ENCODE measurements at places on chromosomes 1 and 21. TPM values are rescaled to one million over a fixed set of nuclear protein-coding genes. Genes with fewer than 3 reads are reported as not detected.

The OR2T5 gene
- not detected for total RNA-seq

- no peak for DNase-seq
Measured at GRCh38 chr1:156283521-156283920, 604 bp upstream of the TMEM79 start.

The SDCCAG8 gene
- 41.7 TPM for total RNA-seq

The IL23R gene
- 0.74 TPM for total RNA-seq

The HSPG2 gene
- total RNA-seq, result 135 TPM

GRCh38 chr1:203215573-203215972 lies 13.9 kb downstream of the CHIT1 start:
- no peak for DNase-seq

The CFAP57 gene
- total RNA-seq, result 0.14 TPM

DNA sequence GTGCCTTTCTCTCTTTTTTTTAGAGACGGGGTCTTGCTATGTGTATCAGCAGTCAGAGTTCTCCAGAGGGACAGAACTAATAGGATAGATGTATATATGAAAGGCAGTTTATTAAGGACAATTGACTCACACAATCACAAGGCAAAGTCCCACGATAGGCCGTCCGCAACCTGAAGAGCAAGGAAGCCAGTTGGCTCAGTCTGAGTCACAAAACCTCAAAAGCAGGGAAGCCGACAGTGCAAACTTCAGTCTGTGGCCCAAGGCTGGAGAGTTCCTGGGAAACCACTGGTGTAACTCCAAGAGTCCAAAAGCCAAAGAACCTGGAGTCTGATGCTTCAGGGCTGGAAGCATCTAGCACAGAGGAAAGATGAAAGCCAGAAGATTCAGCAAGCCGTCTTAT lies 16.3 kb upstream of the H3-3A start:
- DNase-seq, result no peak

DNA sequence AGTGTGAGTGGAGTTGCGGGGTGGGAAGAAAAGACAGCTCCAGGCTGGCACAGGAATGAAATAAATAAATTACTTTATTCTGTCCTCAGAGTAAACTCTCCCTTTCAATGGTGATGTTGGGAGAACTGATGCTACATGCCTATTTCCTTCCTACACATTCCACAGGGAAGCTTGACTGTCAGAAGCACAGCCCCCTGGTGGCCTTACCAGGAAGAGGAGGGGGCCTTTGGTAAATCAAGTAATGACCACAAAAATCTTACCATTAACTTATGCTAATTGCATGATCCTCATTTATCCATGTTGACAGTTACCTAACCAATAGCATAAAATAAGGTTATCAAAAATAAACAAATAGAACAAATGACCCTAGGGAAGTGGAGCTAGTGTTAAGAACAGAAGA lies 605.0 kb upstream of the PKN2 start:
- no peak for DNase-seq

The GJB3 gene
- 7.1 TPM for total RNA-seq

GRCh38 chr1:95431235-95431634 lies 197.2 kb downstream of the RWDD3 start:
- no peak for DNase-seq

GRCh38 chr1:236494586-236495466 lies 29.0 kb upstream of the LGALS8 start:
- no peak for DNase-seq

The IL19 gene
- total RNA-seq, result not detected

The LIPI gene
- total RNA-seq, result not detected

- DNase-seq, result no peak
Measured at GRCh38 chr1:50832167-50832566, 127.9 kb downstream of the FAF1 start.

The TCHHL1 gene
- not detected for total RNA-seq

- DNase-seq, result peak; percentile 90
Measured at GRCh38 chr21:43646550-43647260, 12.6 kb downstream of the HSF2BP start.
